ENCODE measurements at places on chromosomes 5 and 9.
A peak's percentile ranks its signal among the peaks of the same experiment; 100 is the strongest.

- DNase-seq: no peak
Measured at GRCh38 chr9:126457890-126458289, 131.3 kb downstream of the MVB12B start.

DNA sequence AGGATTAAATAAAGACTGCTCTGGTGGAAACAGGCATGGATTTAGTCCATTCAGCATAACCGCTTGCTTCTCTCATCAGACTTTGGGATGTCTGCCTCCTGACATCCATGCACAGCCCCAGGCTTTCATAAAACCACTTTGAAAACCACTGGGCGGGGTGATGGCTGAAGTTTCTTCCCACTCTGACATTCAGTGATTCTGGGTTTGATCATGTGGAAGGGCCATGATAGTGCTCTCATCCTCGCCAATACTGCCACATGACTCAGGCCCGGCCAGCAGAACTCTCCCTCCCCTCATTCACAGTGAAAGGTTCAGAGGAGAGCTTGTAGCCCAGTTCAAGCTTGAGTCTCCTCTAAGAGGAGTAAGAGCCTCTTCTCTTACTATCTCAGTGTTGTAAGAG is 29.6 kb upstream of the GLRA1 start:
- DNase-seq: no peak

- DNase-seq: no peak
Measured at GRCh38 chr9:18346745-18347144, 127.2 kb upstream of the ADAMTSL1 start.

- no peak for DNase-seq
Measured at GRCh38 chr9:126331964-126332748, 5.5 kb downstream of the MVB12B start.

GRCh38 chr5:139744471-139745131 is 51.0 kb upstream of the PSD2 start:
- DNase-seq: no peak

DNA sequence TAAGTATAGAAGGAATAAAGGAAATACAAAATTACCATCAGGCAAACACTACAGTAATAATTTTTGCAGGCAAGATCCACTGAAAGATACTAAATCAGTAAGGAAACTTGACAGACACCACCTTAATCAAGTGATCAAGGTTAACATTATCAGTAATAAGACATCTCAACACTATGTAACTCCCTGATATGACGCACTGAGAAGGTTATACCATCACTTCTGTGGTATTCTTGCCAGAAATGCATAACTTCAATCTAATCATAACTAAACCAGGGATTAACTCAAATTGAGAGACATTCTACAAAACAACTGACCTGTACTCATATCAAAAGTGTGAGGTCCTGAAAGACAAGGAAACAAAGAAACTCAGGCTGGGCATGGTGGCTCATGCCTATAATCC is 52.5 kb upstream of the GABRP start:
- DNase-seq: no peak

DNA sequence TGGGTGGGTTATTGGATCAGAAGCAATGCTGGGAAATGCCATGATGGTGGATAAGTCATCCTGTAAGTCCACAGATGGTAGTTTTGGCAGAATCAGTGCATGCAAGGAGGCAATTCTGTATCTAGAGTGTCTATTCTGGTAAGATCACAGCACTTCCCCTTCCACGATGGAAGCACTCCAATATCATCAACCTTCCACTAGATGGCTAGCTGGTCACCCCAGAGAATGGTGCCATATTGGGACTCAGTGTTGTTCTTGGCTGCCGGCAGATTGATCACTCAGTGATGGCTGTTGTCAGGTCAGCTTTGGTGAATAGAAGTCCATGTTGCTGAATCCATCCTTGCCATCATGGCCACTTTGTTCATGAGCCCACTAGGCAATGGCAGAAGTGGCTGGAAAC is 553.5 kb downstream of the CSNK1G3 start:
- DNase-seq: no peak

GRCh38 chr9:136418182-136419091 is 8.0 kb downstream of the PMPCA start:
- DNase-seq: no peak

- peak; percentile 12 for DNase-seq
Measured at GRCh38 chr5:161372682-161373344, 173.7 kb downstream of the GABRB2 start.

GRCh38 chr5:148966348-148966747 is 96.5 kb downstream of the SH3TC2 start:
- no peak for DNase-seq

- DNase-seq: no peak
Measured at GRCh38 chr9:4927701-4928100, 57.4 kb upstream of the JAK2 start.

DNA sequence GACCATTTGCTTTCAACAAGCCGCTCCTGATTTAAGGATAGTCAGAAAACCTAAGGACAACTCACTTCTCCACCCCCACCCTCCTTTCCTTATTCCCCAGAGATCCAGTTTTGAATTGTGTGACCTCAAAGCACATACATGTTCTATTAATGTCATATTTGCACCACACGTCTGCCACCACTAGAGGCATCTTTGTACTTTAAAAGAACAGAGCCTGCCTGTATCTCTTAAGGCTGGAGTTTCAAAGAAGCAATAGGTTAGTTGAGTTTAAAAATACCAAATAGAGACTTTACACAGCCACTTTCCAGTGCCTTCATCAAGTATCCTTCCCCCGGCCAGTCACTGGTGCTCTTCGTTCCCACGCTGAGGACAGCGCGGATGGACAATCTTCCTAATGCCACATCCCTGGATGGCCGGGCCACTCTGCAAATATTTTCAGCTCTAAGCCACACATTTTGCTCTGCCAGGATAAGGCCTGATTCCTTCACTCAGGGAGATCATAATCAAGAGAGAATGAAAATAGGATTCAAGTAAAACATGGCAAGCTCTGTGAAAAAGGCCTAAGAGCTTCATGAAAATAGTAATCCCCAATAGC is 146.3 kb downstream of the SNCAIP start:
- peak; percentile 32 for DNase-seq

GRCh38 chr5:94857111-94857510 is 238.6 kb downstream of the SLF1 start:
- no peak for DNase-seq

DNA sequence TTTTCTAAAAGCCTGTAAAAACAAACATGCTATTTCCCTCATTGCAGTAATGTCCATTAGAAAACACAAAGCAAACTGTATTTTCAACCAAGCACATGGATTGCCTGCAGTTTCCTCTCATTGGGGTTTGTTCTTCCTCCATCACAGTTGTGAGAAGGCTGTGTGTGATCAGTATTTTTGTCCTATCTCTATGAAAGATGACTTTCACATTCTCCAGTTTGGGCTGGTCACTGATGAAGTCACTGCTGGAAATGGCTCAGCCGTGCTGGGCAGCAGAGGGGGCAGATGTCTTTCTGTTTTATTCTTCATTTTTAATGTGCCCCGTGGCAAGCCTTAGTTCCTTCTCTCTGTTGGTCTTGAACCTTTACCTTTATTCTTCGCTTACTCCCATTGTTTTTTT is 288.9 kb upstream of the MPDZ start:
- DNase-seq: no peak

DNA sequence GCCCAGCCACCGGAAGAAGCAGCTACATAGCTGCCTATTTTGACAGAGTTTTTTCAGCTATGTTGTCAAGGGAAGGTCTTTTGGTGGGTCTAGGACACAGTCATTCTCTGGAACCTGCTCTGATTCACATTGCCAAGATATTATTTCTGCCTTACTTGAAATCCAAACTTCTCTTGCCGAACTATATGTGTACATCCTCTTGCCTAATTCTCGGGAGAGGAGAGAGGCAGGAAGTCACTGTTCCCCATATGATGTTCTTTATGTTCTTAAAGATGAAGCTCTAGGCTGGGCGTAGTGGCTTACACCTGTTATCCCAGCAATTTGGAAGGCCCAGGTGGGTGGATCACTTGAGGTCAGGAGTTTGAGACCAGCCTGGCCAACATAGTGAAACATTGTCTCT is 8.6 kb downstream of the TMEM252 start:
- no peak for DNase-seq

GRCh38 chr5:132046880-132047299 is 13.6 kb upstream of the IL3 start:
- no peak for DNase-seq

- DNase-seq: no peak
Measured at GRCh38 chr9:137912671-137913070, 35.1 kb downstream of the CACNA1B start.

DNA sequence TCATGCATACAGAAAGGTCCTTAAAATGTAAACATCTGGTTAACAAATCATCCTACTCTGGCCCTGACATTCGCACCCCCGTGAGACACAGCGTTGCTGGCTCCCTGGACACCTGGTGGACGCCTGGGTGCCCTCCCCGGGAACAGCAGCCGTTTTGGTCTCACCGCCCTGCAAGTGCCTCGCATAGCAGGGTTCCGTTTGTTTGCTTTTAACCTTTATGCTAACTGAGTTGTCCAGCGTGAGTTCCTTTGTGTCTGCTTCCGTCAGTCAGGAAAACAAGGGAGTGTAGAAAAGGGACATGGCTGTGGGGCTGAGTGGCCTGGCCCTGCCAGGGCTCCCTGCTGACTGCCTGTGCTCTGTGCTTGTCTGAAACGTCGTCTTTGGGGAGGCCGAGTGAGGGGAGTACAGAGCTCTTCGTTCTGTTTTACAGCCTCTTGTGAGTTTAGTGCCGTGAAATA is 91.8 kb upstream of the CACNA1B start:
- no peak for DNase-seq

DNA sequence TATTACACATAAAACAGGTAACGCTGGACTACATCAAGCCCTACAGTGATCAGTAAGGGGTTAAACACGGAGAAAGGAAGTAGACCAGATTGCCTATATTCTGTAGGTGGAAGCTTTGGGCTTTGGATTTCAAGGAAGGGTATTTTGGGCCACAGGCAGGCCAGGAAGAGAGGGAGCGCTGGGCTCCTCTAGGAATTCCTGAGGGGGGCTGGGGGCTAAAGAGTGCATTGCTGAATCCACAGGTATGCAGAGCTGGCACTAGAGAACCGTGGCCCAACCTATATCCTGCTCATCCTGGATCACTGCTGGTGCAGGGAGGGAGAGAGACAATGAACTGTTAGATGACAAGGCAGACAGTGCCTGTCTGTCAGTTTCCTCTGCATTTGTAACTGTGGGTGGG is 367.1 kb downstream of the CSNK1G3 start:
- DNase-seq: no peak

- DNase-seq: no peak
Measured at GRCh38 chr9:38086496-38086895, 17.5 kb upstream of the SHB start.

- no peak for DNase-seq
Measured at GRCh38 chr5:39353717-39354399, 10.4 kb downstream of the C9 start.

DNA sequence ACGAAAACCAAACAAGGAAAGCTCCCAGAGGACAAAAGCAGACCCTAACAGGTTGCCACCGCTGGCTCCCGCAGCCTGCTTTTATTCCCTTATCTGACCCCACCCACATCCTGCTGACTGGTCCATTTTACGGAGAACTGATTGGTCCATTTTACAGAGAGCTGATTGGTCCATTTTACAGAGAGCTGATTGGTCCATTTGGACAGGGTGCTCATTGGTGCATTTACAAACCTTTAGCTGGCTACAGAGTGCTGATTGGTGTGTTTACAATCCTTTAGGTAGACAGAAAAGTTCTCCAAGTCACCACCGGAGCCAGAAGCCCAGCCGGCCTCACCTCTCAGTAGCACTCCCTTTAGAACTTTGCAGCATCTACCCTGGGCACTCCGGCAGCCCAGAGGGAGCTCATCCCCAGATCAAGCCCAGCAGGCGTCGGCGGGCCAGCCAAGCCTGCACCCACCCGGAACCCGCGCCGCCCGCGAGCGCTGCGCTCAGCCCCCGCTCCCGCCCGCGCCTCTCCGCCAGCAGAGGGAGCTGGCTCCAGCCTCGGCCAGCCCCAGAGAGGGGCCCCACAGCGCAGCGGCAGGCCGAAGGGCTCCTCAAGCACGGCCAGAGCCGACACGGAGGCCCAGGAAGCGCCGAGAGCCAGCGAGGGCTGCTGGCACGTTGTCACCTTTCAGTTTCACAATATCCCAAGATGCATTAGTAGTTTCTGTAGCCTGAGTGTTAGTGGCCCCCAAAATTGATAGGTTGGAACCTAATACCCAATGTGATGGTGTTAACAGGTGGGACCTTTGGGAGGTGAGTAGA is 35.3 kb upstream of the CLPTM1L start:
- peak; percentile 56 for DNase-seq

GRCh38 chr9:106964329-106964728 is 101.4 kb downstream of the ZNF462 start:
- no peak for DNase-seq

- no peak for DNase-seq
Measured at GRCh38 chr5:146765089-146765832, 113.3 kb downstream of the PPP2R2B start.

All from GM20000 (cell line).